Left hindlimb (tissue), 1 donor: ENCODE measurements at places on chromosomes 12 and 14.
A peak's percentile ranks its signal among the peaks of the same experiment; 100 is the strongest.

GRCh38 chr12:2879853-2880252 is 2.8 kb downstream of the RHNO1 start:
- DNase-seq, result no peak

- DNase-seq, result no peak
Measured at GRCh38 chr12:122895320-122895703, 612 bp downstream of the VPS37B start.

DNA sequence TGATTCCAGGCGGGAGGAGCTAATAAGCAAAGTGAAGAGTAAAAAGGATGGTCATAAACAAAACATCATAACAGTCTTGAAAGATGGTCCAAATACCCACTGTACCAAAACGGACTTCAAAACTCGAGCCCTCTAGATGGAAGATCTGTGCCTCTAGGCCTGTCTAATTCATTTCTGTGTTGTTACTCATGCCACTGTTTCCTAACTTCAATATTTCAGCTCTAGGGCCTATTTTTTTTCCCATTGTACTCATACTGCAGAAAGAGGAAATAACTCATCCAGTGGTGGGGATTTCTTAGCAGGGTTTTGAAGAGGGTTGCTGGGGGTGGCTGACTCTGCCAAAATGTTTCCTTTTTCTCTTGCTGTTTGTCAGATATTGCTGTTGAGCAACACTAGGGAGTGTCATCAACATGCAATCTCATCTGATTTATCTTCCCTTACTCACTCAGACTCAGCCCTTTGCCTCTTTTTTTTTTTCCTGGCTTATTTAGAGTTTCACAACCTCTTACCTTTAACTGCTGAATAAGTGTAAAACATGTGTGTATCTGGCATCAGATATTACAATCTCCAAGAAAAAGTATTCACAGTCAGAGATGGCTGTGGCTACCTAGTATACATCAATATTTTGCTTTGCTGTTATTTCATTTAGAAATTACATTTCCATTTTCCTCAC is 189.6 kb downstream of the DUSP6 start:
- DNase-seq, result peak; percentile 35

GRCh38 chr12:80979816-80980215 is 42.1 kb upstream of the LIN7A start:
- DNase-seq, result no peak

DNA sequence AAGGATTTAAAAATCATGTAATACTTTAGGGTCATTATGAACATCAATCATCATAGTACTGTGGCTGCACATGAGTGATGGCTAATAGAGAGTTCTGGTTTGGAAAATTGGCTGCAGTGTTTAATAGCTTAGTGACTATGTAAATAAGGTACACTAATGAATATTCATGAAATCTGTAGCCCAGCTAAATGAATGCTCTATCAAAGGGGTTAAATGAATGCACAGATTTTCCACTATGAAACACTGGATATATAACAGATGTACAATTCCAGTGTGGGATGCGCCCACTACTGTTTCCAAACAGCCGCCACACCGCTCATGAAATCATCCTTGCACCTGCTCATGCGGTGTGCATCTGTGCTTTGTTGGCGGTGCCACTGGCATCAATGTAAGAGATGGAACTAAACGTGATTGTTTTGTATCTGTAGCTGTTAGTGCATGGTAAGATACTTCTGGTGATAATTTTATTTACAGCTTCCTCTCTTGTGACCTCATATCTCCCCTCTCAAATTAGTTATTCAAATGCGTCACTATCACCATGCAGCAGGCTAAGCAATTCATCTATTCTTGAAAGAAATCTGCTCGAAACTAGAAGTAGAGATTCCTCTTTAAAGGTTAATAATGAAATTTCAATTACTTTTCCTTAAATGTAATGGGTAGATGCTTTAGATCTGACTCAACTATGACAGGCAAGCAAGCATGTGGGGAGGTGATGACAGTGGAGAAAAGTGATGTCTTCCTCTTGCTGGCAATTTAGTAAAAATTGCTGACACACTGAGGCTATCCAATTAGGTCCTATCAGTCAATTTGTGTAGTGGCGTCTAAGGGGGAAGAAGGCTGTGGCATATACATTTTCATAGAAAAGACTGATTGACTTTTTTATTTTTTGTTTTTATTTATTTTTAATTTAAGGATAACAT is 433.6 kb downstream of the AEBP2 start:
- DNase-seq, result no peak

DNA sequence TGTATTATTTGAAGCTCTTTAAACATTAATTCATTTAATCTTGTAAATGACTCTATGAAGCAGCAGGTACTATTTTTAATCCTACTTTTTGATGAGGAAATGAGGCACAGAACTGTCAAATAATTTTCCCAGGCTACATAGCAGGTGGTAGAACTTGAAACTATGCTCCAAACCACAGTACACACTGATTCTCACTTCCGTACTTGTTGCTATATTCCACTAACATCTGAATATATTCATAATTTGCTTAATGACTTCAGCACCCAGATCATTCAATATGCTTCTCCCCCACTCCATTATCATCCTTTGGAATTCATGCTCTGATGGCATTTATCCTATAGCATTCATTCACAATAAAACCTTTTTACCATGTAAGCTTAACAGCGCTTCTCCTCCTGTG is 4.9 kb downstream of the ERGIC2 start:
- no peak for DNase-seq

- no peak for DNase-seq
Measured at GRCh38 chr14:55767286-55767685, 187.3 kb downstream of the KTN1 start.

DNA sequence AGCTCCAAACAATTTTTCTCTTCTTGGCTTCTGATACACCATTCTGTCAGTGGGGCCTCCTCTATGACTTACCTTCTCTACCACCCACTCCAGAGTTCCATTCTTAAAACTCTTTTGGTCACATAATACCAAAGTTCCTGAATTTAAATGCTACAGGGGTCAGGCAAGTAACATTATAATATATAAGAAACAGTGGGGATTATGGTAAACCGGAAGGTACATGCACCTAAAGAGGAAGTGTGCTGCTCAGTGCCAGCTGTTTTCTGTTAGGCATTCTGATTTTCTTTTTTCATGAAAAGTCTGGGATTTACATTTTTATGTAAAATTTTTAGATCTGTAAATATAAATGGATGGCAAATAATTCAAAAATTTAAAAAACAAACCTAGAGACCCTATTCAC is 39.9 kb downstream of the SOS2 start:
- no peak for DNase-seq

DNA sequence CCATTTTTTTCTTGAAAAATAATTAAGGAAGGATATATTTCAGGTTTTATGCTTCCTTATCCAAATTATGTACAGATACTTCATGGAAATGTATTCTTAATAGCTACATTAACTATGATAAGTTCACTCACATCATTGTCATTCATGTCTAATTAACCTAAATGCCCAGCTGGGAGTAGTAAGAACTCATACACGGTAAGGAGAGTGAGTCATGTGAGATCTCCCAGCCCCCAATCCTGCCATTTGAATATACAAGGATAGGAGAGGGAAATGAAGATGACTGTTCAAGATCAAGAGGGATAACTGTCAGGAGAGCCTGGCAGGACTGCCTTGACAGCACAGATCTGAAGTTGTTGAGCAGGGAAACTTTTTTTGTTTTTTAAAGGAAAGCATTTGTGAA is 343.4 kb upstream of the USP15 start:
- DNase-seq, result no peak

DNA sequence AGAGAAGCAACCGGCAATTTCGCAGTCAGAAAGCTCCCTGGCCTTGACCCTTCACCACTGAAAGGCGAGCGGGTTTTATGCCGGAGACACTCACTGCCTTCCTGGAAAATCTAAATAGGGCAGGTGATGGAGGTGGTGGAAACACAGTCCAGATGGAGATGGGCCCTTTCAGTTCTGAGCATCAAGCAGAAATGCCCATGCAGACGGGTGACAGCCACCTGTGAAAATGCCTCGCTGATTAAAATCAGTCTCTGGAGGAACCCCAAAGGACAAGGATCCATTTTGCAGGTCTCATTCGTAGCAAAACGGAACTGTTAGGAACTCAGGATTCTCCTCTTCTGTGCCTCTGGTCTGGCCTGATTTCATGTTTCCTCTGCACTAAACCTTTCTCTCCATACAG is 74.2 kb downstream of the FZD10 start:
- DNase-seq, result no peak

GRCh38 chr12:103560604-103561101 is 26.4 kb upstream of the STAB2 start:
- DNase-seq, result no peak

GRCh38 chr14:81147140-81147897 is 73.4 kb downstream of the GTF2A1 start:
- no peak for DNase-seq
